ENCODE measurements at places on chromosomes 4 and X. TPM values are rescaled to one million over a fixed set of nuclear protein-coding genes. Genes with fewer than 3 reads are reported as not detected.

LGI2 gene
- total RNA-seq, result 0.30 TPM

EPGN gene
- not detected for total RNA-seq

PF4V1 gene
- not detected for total RNA-seq

TXK gene
- total RNA-seq, result not detected

MAGEA12 gene
- not detected for total RNA-seq

TRAPPC11 gene
- total RNA-seq, result 24.7 TPM

TNIP3 gene
- total RNA-seq, result not detected

WWC2 gene
- total RNA-seq, result 11.4 TPM

MAGEB10 gene
- total RNA-seq, result not detected

ADH4 gene
- not detected for total RNA-seq

CTAG2 gene
- total RNA-seq, result not detected

DCAF12L1 gene
- not detected for total RNA-seq

- DNase-seq, result no peak
Measured at GRCh38 chr4:5387457-5387856, 320.9 kb downstream of the EVC2 start.

DNA sequence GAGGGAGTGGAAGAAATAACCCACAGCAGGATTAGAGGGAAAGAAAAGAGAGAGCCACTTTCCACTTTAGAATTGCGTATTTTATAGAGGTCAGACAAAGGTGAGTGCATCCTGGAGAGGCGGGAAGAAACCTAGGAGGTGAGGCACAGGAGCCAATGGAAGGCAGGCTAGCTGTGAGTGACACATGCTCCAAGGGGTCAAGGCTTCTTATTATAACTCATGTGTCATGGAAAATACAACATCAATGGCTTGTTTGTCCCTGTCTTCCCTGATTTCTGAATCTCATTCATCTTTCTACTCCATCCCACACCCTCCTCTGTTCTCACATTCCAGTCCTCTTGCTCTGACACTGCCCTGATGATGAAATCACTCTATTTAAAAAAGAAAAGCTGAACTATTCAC lies 14.4 kb downstream of the ANXA3 start:
- no peak for DNase-seq

- no peak for DNase-seq
Measured at GRCh38 chrX:12819222-12819621, 28.0 kb downstream of the PRPS2 start.

DNA sequence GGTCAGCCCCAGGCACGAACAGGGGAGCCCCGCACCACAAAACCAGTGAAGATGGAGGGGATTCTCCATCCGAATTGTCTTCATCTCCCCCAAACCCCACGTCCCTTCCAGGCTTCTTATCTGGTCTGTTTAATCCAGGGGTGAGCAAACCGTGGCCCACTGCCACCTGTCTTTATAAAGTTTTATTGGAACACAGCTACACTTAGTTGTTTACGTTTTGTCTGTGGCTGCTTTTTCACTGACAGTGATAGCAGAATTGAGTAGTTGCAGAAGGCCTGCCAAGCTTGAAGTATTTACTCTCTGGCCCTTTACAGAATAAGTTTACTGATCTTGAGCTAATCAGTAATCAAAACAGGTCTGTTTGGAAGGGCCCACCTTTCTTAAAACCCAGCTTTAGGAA lies 324.0 kb downstream of the ARHGAP10 start:
- no peak for DNase-seq

DNA sequence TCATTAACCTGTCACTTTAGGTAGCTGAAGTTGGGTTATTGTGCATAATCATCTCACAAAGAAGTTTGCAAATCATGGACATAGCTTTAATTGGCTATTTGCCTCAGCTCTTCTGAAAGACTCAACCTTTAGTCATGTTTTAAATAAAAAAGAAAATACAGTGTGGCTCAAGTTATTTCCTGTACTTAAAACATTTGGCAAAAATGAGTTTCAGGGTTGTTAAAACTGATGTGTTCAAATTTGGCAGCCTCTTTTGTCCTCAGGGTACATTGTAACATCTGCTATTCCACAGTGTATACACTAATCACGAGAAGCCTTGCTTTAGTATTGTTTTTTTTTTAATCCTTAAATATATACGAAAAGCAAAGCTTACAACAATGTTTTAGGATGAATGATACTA lies 31.5 kb upstream of the HPGD start:
- peak; percentile 12 for DNase-seq

DNA sequence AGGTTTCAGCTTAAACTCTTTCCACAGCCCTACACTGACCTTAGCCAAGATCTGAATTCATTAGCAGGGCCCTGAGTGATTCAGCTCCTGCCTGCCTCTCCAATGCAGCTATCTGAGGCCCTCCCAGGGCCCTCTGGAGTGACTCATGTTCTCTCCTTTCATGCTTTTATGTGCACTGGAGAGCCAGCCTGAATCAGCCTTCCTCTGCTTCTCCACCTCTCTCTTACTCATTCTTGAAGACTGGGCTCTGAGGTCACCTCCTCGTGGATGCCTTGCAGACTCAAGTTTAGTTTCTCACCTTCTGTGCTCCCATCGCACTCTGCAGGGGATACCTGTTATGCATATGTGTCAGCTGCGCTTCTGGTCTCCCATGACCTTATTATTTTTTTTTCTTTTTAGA lies 3.1 kb upstream of the OCIAD2 start:
- peak; percentile 92 for DNase-seq

DNA sequence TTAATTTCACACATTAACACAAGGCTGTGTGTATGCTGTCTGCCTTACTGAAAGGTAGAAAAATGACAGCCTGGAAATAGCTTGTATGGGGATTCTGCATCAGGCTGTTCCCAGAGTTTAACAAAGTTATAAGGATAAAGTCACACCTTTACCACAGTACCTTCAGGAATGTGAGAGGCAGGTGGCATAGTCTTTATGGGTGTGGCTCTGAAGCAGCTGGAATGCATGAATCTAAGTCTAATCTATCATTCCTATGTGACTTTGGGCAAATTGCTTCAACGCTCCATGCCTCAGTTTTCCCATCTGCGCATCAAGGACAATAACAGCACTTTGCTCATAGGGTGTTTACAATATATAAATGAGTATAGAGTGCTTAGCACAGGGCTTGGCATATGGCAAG lies 84.2 kb upstream of the EGFL6 start:
- DNase-seq, result no peak

DNA sequence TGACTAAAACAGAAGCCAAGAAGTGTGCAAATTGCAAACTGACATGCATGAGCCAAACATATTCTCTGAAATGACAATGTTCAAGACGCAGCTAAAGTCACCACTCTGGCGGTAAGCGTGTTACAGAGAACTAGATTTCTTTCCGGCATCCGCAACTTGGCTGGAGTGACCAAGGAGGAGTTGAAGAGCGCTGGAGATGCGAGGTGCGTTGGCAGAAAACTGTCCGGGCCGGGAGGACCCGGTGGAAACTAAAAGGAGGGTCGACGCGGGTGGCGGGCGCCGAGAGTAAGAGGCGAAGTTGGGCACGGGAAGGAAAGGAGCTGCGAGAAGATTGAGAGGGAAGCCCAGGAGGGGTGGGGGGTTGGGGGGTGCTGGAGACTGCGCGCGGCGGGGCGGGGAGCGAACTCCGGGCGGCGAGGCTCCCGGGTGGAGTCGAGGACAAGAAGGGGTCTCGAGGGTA lies 807 bp downstream of the SEL1L3 start:
- peak; percentile 24 for DNase-seq

- no peak for DNase-seq
Measured at GRCh38 chr4:74487771-74488170, 42.8 kb downstream of the AREG start.

- no peak for DNase-seq
Measured at GRCh38 chr4:38086151-38086848, 126.1 kb downstream of the PTTG2 start.

GRCh38 chr4:103076747-103077347 lies at the start of gene SLC9B2:
SLC9B2 (minus strand) TSS chr4:103076761; CDS start chr4:103067550, 9,211 bp downstream.
- no peak for DNase-seq

DNA sequence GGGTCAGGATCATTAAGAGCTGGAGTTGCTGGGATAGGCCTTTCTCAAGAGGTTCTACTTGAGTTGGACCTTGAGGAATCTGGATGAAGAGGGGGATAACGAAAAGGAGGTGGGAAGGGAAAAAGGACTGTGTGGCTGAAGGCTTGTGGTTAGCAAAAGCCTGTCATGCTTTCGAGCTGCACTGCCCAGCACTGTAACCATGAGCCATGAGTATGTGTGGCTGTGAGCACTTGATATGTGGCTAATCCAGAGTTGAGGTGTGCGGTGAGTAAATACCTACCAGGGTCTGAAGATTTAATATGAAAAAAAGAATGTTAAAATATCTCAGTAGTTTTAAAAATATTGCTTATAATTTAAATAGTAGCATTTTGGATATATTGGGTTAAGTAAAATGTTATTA lies 11.4 kb downstream of the TMEM165 start:
- DNase-seq, result no peak

GRCh38 chrX:111354496-111354895 lies 57.5 kb downstream of the DCX start:
- no peak for DNase-seq

- DNase-seq, result no peak
Measured at GRCh38 chrX:30589146-30589888, 11.8 kb upstream of the TASL start.

- DNase-seq, result no peak
Measured at GRCh38 chr4:138656990-138657389, 358.6 kb upstream of the NOCT start.

GRCh38 chr4:133190098-133190497 lies 41.0 kb downstream of the PCDH10 start:
- no peak for DNase-seq

GRCh38 chr4:30671926-30672448 lies 48.2 kb upstream of the PCDH7 start:
- DNase-seq, result no peak

DNA sequence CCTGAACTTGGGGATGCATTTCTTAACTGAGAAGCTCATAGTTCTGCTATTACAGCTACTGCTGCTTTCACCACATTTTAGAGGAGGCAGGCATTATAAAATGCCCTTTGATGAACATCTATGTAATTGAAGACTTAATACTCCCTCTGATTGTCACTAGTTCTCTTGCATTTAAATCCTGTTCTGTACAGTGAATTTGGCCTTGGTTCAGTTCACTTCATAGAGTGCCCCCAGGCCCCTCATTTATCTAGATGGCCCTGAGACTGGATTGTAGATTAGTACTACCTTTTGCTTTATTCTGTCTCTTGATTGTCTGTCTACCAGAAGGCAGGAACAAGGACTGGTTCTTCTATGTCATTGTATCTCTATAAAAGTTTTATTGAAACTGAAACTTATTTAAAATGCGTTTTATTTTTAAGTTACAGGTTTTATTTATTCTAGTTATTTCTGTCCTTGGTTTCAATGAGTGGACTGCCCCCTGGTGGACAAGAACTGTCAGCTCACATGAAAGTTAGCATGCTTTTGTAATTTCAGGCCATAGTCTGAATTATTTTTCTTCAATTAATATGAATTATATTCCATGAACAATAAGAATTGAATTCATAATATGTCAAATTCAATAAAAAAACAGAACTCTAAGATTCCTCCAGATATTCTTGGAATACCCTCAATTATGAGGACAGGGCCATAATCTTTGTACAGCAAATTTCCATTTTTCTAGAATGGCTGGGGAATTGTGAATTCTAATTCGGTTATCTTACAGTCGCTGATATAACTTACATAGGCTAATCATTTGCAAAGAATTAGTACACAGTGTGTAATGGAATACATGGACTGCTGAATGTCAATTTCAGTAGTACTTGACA lies 47.2 kb upstream of the TMEM33 start:
- DNase-seq, result no peak

DNA sequence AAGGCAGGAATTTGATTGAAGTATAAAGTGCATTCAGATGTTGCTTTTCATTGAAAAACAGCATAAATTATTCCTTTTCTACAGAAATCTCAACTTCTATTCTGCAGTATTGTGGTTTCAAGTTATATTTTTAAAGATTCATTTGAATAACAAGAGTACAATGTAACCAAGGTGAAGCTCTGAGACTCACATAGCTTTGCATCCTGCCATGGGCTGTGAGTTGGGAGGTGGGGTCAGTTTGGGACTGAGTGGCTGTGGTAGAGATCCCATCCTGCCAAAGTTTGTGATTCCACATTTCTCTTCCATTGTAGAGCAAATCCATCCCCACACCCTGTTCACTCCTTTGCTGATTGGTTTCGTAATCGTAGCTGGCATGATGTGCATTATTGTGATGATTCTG lies 69.2 kb downstream of the KIT start:
- no peak for DNase-seq

DNA sequence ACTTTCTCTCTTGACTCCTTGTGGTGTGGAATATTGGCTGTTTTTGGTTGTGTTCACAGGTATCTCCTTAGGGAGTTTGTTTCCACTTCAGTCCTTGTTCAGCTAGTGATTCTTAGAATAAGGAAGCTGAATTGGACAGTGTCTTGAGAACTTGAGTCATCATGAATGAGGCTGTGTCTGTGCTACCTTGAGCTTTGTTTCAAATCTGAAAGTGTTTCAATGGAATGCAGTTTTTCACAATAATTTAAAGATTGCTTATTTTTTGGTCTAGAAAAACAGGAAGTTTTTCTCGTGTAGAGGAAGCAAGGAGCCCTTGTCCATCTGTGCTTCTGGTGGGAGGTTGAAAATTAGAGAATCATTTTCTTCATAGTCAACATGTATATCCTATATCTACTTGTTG lies 76.5 kb downstream of the ZNF518B start:
- DNase-seq, result no peak

GRCh38 chr4:36215627-36216026 lies 28.7 kb downstream of the ARAP2 start:
- no peak for DNase-seq

DNA sequence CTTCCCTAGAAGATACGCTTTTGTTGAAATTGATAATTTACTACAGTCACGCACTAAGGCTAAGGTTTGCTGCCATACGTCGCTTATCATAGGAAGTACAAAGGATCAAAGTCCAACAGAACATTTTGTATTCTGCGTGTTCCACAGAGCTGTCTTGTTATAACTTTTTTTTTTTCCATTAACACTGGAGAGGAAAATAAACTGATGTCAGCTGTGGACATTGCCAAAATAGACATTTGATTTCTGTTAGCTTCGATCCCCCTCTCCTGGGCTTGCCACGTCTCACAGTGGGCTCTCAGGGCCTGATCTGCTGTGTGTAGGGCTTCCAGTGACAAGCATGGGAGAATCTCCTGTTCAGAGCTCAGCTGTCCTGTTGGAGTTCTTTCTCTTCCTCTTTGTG lies 93.3 kb downstream of the SPATA18 start:
- no peak for DNase-seq

GRCh38 chr4:64715741-64716140 lies 306.5 kb upstream of the TECRL start:
- no peak for DNase-seq

DNA sequence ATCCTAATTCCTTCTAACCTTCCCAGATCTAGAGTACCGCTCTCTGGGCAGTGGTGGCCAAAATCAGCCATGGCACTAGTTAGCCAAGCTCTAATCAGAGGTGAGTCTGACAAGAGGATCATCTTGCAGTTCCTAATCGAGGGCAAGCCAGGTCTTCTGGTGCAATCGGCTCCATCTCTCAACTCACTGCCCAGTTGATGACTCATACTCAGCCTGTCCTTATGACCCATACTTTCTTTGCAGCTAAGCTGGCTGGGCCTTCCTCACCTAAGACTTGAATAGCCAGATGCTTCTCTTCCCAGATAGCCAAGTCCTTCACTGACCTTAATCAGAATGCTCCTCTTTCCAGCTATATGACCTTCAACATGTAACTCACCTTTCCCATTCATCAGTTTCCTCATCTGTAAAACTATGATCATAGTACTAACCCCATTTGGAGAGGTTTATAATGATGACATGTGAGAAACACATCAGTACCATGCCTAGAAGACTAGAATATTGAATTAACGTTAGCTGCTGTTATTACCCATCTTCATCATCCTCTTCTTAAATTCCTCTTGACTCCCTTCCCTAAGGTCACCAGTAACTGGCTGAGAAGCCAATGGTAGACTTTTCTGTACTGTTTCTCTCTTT lies 57.1 kb downstream of the RELL1 start:
- DNase-seq, result peak; percentile 59

All from MG63 (cell line).